ENCODE measurements at places on chromosomes 1 and 21.

DNA sequence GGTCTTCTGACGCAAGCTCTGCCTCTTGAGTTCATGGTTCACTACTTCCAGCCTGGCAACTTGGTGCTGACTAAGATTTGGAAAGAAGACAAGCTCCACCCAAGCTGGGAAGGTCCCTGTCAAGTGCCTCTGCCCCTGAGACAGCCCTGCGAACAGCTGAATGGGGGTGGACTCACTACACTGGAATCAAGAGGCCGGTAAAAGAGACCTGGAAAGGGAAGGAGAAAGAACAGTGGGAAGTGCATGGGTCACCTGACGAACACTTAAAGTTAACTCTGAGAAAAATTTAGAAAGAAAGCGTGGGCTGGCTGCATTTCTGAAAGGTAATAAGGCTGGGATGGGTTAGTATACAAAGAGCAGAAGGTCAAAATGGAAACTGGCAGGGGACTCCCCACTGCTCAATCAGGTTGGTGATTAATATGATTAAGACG, 26.1 kb upstream of the ZNF496 start:
- no peak for DNase-seq

GRCh38 chr1:209601809-209602657, 18.5 kb downstream of the CAMK1G start:
- no peak for DNase-seq

GRCh38 chr1:46065405-46065804, 67.0 kb downstream of the PIK3R3 start:
- no peak for DNase-seq

GRCh38 chr1:79376106-79376505, 369.6 kb upstream of the ADGRL4 start:
- no peak for DNase-seq

DNA sequence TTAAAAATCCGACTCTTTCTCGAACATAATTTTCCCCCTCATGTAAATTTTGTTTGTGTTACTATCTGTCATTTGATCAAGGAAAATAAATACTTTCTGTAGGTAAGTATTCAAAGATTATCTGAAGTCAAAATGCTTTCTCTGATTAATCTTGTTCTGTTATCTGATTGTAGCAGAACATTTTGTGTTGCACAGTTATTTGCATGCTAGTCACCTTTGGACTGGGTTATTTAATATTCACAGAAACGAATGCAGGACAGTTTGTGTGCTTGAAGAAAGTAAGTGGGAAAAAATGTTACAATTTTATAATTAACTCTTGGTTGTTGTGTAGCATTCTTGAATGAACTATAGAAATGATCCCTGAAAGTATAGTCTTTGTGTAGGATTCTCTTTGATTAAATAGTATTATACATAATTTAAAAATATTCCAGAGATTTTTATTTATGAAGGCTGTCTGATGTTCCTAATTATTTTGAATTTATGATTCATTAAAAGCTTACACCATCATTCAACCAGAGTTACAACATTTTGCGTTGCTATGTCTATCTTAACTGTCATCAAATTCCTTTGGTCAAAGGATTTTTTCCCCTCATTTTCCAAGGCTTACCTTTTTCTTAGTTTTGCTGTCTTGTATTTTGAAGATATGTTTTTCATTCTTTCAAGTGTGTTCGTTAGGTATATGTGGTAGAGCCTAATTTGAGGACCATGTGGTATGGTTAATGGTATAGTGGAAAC, 176.6 kb downstream of the GIPC2 start:
- DNase-seq = no peak

GRCh38 chr21:25324666-25325065, 282.6 kb downstream of the MRPL39 start:
- DNase-seq = no peak

- DNase-seq = no peak
Measured at GRCh38 chr1:104593413-104594187, 843.9 kb downstream of the AMY1C start.

GRCh38 chr1:230352537-230352936, 73.6 kb downstream of the PGBD5 start:
- no peak for DNase-seq

DNA sequence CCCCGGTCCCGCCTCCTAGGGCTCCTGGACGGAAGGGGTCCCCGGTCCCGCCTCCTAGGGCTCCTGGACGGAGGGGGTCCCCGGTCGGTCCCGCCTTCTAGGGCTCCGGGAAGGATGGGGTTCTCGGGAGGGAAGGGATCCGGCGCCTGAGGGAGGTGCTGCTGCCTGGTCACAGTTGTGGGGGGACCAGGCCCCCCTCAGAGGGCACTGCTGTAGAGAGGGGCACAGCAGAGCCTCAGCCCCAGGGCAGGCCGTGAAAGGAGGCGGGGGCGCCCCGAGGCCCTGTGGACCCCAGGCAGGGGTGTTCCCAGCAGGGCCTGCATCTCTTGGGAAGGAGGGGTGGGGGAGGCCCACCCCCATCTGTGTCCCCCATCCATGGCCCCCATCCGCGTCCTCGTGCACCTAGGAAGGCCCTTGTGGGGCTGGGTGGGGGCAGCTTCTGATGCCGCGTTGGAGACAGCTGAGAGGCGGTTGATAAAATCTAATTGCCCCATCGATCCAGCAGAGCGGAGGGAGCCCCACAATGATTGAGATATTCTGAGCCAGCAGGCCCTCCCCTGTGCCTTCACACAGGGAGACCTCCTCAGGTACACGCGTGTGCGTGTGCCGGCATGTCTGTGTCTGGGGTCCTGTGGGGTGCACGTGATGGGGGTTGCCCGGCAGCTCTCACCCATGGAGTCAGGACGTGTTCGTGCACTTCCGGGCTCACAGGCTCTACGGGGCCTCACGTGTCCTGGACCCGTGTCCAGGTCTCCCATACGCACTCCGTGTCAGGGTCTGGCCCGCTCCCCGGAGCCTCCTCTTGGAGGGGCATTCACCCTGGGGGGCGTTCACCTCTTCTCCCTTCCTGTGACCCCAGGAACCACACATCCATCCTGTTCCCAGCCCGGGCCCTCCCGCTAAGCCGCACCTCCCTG, 12.9 kb downstream of the SAMD11 start:
- no peak for DNase-seq

DNA sequence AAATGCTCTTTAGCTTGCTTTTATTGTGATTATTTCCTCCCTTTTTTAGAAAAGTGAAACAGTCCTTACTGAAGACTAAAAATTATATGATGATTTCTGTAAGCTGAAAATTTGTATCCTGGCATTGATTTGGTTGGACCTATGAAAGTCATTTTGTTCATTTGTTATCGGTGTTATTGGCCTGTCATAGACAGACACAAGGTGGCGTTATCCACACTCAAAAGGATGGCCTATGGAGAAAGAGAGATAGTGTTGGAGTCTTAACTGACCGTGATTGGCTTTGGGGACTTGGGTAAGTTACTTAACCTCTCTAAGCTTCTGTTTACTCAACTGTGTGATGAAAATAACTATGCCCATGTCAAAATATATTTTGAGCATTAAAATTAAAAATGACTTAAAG, 203.6 kb upstream of the CHODL start:
- no peak for DNase-seq

- no peak for DNase-seq
Measured at GRCh38 chr1:59592924-59593323, 221.8 kb upstream of the HOOK1 start.

DNA sequence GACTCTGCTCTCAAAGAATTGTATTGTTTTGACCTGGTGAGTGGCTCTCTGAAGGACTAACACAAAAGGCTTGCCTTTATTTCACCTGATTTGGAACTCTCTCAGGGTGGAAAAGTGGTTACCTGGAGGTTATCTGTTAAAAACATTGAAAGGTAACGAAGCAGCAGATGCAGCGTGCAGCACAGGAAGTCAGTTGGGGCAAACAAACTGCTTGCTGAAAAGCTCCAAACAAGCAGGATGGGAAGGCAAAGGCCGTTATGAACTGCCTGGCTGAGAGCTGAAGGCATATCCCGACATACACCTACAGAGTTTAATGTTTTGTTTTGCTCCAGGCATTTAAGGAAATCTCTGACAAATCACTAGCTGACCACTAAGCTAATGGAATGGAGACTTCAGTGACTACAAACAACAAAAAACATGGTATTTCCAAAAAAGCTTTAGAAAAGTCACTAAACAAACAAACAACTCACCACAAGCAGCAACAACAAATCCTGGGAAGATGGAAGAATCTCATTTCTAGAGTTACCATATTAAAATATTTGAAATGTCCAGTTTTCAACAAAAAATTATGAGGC, 44.3 kb upstream of the BATF3 start:
- no peak for DNase-seq

- no peak for DNase-seq
Measured at GRCh38 chr1:204077979-204078696, 5.2 kb downstream of the SOX13 start.

DNA sequence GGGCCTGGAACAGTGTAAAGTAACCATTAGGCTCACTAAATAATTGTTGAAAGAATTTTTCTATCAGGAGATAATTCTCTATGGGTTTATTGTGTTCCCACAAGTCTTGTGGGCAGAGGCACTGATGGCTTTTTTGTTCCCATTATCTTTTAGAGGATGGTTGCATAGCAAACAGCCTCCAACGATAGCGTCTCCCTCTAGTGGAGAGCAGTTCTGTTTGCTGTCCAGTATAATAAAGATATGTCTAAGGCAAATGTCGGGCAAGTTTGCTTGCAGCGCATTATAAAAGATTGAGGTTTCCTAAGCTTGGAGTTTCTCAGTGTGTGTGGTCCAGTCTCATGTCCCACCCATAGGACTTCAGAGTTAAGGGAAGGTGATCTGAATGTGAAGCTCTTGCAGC, 1.3 kb upstream of the SLC6A17 start:
- no peak for DNase-seq

DNA sequence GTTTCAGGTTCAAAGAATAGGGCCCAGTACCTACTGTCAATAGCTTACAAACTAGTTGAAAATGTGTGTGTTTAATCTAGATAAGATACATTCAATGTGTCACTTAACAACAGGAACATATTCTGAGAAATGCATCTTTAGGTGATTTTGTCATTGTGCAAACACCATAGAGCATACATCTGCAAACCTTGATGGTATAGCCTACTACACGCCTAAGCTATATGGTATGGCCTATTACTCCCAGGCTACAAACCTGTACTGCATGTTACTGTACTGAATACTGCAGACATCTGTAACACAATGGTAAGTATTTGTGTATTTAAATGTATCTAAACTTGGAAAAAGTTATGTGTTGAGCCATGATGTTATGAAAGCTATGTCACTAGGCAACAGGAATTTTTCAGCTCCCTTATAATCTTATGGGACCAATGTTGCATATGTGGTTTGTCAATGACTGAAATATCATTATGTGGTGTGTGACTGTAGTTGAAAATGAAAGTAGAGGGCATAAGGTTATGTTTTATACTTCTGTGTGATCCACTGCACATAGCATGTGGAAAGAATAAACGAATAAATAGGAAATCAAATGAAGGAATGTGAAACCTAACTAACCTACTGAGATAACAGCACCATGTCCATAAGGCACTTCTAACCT, 129.0 kb upstream of the CAMK1G start:
- no peak for DNase-seq

DNA sequence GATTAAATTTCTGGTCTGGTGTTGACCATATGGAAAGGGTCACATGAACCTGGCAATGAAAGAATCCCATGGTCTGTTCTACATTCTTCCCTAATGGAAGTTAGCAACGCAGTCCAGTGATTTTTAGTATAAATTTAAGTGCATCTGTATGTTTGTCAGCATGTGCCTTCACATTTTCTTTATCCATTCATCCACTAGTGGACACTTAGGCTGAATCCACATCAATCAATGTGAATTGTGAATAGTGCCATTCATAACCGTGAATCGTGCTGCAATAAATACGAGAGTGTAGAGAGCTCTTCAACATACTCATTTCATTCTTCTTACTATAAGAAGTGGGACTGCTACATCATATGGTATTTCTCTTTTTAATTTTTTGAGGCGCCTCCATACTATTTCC, 12.7 kb upstream of the IFI16 start:
- DNase-seq = no peak
